Neural progenitor cell (in vitro differentiated cells): ENCODE measurements at places on chromosomes 3 and 15.
A peak's percentile ranks its signal among the peaks of the same experiment; 100 is the strongest.

- no peak for DNase-seq
Measured at GRCh38 chr15:76033438-76033837, 21.2 kb upstream of the NRG4 start.

- DNase-seq = no peak
Measured at GRCh38 chr15:38035701-38036100, 101.3 kb downstream of the TMCO5A start.

DNA sequence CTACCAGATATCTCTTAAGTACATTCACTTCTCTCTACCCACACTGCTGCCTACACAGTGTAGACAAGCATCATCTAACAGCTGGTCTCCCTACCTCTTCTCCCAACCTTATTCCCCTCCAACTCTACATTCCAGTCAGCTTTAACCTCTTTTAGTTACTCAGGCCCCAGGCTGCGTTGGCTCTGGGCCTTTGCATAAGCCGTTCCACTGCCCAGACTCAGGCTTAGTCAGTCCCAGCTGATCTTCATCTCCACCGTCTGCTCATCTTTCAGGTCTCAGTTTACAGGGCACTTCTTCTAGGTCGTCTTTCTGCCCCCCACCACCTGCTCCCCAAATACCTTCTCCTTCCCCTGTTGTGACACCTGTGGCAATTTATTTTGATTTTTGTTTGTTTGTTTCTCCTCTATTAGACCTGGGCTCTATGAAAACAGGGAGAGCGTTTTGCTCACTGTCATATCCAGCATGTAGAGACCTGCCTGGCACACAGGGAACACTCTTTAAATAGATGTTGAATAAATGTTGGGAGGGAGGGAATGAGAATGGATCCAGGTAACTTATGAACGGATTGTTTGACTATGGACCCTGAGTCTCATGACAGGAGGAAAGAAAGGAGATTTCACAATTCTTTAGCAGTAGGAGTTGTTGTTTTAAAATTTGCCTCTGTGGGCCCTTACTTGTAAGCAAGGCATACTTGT is 11.1 kb downstream of the SLC27A2 start:
- no peak for DNase-seq

DNA sequence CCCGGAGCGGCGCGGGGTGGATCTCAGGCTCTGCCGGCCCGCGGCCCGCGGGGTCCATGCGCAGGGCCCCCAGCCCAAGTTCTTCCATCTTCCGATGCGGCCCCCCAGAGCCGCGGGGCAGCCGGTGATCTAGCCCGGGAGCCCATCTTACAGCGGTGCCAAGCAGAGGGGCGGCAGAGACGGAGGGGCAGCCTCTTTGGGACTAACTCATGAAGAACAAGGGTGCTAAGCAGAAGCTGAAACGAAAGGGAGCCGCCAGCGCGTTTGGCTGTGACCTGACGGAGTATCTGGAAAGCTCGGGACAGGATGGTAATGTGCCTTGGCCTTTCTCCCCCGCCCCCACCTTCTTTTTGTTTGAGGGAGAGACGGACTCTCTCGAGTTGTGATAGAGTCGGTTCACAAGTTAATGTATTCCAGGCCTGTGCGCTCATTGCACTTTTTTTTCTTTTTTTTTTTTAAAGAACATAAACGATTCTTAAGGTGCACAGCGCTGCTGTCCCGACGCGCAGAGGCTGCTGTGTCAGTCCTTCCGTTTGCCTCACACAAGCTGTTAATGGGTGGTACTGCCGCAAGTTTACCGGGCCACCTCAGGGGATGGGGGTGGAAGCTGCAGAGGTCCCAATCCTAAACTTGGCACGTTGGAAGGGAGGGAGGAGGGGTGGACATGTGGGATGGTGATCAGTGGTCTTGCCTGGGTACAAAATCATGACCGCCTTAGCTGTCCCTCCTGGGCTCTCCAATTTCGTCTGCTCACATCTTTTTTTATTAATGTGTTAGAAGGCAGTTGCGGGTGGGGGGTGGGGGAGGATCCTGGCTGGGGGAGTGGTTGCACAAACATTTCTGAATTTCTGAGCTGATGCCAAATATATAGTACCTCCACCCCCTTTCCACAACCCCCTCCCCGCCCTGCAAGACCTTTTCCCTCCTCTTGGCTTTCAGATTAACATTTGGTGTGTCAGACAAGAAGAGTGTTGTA is 801 bp downstream of the ARHGAP31 start:
- peak; percentile 46 for DNase-seq

GRCh38 chr15:57458356-57458781 is 82.1 kb downstream of the CGNL1 start:
- no peak for DNase-seq
